T follicular helper cell (primary cell): ENCODE measurements at places on chromosomes 13 and 19.

DNA sequence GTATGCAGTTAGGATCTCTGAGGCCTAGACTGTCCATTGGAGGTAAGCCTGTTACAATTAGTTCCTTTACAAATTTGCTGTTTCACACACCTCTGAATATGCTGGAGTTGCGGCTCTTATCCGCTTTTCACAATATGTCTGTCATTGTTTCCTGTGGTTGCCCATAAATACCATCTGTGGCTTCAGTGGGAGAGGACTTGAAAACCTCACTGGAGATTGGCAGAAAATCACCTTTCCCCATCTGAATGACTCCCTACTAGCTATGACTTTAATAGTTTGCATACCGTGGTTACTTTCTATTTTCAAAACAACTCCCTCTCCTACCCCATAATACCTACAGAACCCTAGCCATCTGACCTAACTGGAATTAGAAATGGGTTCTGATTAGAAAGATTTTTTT lies 454.3 kb downstream of the PCDH17 start:
- DNase-seq = no peak

DNA sequence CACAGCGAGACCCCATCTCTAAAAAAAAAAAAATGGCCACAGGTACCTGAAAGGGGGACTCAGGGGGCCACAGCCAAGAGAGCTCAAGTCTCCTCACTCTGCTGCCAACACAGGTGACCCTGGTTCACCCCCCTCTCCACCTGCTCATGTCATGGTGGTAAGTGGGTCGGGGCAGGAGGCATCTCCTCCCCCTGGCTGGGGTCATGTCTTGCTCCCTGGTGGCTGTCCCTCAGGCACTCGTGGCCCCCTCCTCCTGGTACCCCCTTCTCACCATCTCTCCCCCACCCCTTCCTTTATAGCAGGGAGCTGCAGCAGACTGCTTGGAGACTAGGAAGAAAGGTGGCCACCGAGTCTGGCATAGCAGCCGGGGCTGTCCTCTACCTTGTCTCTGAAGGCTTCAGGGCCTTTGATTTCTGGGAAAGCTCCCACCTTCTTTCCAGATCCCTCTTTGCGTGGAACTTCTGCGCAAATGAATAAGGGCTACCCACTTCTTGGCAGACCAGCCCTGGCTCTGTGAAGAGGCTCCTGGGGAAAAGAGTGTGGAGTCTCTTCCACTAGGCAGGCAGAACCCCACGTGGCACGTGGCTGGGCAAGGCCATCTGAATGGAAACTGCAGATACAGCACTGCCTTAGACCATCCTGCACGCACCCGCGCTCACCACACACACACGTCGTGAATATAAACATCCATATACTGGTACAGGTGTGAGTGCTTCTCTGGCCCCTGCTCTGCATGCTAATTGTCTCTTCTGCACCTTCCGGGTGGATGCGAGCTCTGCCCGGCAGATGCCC lies 20.1 kb upstream of the MIER2 start:
- DNase-seq = no peak

DNA sequence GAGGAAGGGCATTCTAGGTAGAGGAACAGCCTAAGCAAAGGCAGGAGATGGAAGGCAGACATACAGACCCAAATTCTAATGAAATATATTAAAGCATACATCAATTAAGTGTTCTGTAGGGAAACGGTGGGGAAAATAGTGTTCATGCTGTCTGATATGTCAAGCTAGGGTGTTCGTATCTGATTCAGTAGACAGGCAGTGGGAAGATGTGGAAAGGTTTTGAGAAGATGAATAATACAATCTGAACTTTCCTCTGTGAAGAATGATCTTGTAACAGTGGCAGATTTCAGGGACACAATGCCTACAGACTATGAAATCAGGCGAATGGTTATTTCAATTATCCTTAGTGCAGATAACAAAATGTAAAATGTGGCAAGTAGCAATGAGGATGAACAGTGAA lies 594.2 kb downstream of the KCTD12 start:
- no peak for DNase-seq

DNA sequence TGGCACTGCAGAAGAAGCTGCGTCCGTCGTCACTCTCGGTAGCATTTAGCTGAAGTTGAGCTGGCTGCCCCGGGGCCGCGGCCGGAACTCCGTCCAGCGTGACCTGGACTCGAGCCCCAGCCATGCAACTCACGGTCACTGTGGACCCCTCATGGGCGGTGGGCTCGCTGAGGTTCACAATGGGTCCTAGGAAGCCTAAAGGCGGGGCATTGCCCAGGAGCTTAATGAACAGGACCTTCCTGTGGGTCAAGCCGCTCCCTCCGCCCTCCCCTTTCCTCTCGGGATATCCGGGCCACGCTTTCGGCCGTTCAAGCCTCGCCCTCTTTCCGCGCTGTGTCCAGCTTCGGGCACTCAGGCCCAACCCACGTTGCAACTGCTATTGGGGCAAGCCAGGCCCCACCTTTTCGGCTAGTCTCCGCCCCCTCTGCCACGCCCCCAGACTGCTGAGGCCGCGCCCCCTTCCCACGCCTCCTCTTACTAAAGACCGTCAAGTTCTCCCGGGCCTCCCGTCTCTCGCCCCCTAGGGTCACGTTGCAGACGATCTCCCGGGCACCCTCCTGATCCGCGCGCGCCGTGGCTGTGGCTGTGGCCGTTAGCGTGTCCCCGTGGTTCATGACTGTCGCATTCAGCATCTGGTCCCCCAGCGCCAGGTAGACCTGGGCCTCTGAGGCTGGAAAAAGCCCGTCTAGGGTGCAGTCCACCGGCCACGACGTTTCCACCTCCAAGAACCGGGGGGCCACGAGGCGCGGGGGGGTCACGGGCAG lies 1.4 kb upstream of the RAVER1 start:
- peak; percentile 14 for DNase-seq

DNA sequence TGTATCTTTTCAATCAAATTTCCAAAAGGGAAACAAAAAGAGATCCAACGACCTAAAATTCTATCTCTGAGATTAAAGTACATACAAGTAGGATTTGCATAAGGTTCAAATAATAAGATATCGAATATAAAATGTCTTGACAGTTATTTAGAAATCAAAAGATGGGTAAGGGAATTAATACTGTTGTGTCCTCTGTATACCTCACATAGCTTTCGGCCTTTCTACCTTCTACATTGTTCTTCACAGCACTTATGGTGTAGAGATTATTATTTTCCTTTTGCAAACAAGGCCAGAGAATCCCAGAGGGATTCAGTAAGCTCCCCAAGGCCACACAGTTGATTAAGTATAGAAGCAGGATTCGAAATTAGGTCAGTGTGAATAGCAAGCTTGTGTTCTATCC lies 403.6 kb downstream of the SPRY2 start:
- no peak for DNase-seq

GRCh38 chr13:25507841-25508240 lies 136.1 kb downstream of the ATP8A2 start:
- no peak for DNase-seq

DNA sequence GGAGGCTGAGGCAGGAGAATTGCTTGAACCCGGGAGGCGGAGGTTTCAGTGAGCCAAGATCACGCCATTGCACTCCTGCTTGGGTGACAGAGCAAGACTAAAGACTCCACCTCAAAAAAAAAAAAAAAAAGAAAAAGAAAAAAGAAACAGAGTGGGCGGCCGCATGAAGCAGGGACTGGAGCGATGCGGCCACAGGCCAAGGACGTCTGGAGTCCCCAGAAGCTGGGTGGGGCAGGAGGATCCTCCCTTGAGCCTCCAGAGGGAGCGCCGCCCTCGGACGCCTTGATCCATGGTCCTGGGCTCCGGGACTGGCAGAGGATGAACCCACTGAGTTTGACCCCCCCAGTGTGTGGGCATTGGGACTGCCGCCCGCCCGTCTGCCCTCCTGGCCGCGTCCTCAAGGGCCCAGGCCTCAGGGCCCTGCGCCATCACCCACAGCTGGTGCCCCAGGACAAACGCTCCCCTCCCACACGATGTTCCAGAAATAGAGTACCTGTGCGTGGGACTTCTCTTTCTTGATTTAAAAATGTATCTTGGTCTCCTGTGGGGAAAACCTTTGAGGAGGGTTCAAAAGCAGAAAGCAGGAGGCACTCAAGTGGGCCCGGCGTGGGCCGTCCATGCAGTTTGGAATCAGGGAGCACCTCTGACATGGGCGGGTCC lies 15.5 kb downstream of the BTBD2 start:
- no peak for DNase-seq

DNA sequence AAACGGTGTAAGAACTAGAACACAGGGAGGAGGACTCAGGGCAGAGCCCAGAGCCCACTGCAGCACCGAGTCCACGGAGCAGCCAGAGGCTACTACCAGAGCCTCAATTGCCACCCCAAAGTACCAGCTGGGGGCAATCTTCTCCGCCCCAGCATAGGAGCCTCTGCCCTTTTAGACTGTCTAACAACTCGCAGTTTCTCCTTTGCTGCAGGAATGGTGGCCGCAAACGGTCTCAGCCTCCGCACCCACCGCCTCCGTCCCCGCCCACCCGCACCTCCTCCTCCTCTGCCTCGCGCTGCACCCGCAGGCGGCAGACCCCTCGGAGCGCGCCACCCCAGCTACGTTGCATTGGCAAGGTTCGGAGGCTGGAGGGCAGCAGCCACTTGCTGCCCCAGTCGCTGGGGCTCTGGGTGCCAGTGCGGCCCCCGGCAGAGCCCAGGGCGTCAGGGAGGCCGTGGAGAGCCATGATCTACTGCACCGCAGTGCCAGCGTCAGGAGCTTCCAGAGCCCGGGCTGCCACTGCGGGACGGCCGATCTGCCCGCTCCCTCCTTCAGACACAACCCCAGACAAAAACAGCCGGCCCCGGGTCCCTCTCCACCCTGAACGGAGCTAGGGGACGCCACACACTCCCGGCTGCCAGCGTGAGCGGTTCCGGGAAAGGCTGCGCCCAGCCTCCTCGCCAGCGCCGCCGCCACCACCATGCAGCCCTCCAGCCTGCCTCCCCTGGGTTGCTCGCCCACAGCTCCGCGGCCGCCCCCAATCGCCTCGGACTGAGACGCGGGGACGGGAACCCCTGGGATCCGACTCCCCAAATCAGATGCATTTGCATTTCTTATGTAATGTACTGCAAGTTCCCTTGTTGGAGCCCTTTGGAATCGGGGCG lies 1.8 kb downstream of the FGF14 start:
- DNase-seq = no peak

DNA sequence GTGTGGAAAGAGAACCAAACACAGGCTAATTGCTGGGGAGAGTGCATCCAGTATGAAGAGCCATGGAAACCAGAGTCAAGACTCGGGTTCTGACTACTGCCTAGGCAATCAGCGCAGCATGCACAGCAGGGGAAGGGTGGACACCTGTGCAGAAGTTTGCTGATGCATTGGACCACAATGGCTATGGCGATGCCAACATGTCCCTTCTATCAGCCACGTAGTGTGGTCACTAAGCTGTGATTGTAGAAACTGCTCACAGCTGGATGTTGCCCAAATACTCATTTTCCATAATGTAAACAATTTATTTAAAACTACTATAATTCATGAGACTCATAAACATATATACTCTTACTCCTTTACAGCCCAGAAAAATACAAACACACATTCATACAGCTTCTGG lies 1718.2 kb downstream of the EFNB2 start:
- no peak for DNase-seq

- DNase-seq = no peak
Measured at GRCh38 chr13:54949735-54950134, 1921.1 kb downstream of the OLFM4 start.

DNA sequence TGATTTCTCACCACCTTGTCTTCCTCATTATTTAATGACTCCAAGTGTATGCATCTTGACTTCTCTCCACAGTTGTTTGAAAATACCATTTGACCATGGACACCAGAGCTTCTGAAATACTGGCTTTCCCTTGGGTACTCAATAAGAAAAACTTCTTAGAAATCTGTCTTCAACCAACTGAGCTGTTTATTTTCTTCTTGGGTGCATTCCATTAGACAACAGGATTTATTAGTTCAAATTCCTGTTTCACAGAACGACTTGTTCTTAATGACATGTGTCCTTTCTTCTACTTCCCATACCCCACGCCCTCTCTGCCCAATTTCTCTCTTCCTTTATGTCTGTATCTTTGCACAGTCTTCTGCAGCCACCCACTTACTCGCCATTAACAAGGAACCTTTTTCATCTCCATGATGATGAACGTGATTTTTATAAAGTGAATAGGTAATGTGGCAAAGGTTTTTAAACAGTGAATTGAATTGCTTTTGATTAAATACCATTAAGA lies 11.3 kb upstream of the ITM2B start:
- no peak for DNase-seq

DNA sequence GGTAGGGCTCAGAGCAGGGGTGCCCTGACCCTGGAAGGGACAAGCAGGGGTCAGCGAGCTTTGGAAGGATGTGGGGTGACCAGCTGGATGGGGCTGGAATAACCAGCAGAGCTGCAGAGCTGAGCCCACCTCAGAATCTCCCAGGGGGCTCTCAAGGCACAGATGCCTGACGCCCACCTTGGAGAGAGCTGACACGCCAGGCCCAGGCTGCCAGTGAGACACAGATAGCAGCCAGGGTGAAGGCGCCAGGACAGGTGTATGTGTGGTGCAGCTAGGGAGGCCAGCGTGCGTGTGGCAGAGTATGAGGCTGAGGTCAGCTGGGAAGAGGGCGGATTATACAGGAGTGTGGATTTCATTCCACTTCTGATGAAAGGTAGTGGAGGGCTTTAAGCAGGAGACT lies 8.9 kb downstream of the AP1M1 start:
- no peak for DNase-seq
